ENCODE measurements at places on chromosomes 7 and 10.

DNA sequence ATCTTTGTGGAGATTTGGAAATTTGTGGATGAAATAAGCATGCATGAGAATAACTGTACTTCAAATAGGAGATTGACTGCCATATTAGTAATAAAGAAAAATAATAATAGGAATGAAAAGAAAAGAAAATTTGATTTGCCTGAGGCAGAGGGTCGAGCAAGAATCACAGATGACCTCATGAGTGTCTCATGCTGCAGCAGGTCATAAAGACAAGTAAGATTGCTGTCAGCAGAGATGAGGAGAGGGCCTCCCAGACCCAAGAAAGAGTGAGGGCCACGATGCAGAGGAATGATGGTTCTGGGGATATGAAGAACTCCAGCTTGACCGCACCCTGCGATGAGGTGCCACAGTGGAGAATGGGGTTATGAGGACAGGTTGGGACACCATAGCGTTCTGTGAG lies 39.2 kb downstream of the TOMM7 start:
- DNase-seq, result no peak

- no peak for DNase-seq
Observed at GRCh38 chr10:90125456-90126255, 424.3 kb downstream of the KIF20B start.

GRCh38 chr10:120538091-120538490 lies 81.1 kb downstream of the PLPP4 start:
- DNase-seq, result no peak

GRCh38 chr10:43039624-43040481 lies 37.0 kb upstream of the RET start:
- no peak for DNase-seq

DNA sequence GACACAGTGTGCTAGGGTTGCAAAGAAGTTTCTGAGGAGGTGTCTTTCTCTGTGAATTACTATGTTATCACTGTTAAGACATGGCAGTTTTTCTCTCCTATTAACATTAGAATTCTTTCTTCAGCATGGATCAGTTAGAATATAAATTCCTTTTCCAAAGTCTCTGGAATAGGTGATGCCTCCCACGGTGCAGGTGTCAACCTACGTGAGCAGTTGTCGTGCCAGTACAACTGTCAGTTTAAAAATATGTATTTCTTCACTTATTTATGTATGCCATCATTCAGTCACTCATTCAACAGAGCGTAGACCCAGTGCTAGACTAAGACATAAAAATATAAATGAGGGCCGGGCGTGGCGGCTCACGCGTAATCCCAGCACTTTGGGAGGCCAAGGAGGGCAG lies 83.5 kb downstream of the TACC2 start:
- no peak for DNase-seq

DNA sequence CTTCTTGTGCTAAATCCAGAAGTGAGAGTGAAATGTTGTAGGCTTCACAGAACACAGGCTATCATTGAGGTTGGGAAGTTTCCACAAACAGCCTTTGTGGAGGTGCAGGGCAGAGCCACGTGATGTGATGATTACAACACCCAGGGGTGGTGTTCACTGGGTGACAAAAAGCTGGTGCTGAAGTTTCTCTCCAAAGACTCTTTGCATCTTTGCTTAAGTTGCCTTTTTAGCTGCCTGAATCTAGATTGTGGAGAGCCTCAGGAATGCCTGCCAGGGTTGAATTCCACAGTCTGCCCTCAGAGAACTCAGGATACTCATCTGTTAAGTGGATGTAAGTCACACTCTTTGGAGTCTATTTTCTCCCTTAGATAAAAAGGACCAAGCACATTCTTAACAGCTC lies 56.3 kb downstream of the PLXNA4 start:
- DNase-seq, result peak; percentile 37

GRCh38 chr7:14385074-14385473 lies 395.6 kb upstream of the ETV1 start:
- DNase-seq, result peak; percentile 8

DNA sequence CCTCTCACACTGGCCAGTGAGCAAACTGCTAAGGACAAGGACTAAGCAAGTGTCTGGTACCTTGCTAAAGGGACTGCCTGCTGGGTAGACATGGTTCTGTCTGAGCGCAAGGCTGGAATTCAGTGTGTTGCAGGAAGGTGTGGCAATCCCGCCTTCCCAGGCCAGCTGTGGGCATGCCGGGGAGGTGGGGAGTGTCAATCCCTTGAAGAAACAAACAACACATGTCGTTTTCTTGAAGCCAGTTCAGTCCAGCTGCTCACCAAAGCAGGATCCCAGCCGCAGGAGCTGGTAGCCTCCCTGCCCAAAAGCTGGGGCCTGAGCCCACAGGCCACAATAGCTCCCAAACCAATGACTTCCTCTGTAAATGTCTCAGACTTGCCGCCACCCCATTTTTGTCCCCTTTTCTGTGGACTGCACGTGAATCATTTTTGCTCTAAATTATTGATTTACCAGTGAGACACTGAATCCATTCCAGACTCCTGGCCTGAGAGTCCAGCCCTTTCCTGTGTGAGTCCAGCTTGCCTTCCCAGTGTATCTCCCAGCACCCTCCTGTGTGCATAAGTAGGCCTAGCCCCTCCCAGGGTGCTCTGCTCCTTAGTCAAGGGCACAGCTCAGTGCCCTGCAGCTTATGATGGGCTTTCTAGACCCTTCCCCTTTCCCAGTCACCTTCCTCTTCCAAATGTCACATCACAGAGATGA lies 166.8 kb downstream of the RGS10 start:
- DNase-seq, result peak; percentile 74

DNA sequence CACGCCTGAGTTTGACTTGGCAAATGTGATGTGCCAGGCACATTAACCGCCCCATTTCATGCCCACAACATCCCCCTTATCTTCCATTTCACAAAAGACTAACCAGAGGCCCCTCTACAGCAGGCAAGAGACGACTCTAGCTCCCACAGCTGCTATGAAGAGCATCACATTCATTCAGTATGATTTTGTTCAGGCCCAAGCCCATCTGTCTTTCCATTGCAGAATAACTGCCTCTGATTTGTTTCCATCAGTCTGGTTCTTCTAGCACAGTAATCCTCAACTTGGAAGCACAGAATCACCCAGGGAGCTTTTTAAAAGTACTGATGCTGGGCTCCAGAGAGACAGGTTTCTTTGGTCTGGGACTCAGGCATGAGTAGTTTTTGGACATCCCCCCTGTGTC lies 169.7 kb downstream of the NEURL1 start:
- DNase-seq, result no peak

DNA sequence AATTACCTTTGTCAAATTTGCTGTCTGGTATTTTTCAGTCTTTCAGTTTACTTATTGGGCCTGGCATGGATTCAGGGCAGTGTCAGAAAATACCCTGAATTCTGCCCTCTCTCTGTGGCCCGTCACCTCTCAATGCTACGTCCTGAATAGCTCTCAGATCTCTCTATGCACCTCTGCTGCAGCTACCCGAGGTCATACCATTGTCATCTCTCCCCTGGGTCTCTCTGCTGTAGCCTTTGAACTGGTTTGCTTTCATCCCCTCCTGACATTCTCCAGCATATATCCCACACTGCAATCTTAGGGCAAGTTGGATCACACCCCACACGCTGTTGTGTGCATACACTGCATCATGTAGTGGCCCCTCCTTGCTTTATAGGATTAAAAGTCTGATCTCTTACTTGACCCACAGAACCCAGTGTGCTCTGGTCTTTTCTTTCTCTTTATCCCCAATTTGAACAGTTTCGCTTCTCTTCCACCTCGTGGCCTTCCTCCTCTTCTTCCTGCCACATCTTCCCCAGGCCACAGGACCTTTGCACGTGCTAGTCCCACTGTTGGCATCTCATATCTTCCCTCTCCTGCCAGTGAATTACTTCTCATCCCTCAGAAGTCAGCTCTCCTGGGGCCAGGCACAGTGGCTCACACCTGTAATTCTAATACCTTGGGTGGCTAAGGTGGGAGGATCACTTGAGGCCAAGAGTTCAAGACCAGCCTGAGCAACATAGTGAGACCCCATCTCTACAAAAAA lies 372.9 kb downstream of the GALNT17 start:
- no peak for DNase-seq

DNA sequence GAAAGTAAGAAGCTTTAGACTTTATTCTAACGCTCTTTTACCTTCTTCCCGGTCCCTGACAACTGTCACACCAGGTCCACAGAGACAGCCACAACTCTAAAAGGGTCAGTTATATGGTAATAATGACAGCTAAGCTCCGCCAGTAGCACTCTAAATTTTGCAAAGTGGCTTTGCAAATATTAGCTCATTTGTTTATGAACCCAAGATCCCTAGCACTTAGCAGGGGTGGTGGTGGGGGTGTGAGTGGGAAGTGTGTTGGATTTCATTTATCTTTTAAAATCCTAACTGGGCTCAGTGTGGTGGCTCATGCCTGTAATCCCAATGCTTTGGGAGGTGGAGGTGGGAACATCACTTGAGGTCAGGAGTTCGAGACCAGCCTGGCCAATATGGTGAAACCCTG lies 34.8 kb upstream of the SDK1 start:
- no peak for DNase-seq

DNA sequence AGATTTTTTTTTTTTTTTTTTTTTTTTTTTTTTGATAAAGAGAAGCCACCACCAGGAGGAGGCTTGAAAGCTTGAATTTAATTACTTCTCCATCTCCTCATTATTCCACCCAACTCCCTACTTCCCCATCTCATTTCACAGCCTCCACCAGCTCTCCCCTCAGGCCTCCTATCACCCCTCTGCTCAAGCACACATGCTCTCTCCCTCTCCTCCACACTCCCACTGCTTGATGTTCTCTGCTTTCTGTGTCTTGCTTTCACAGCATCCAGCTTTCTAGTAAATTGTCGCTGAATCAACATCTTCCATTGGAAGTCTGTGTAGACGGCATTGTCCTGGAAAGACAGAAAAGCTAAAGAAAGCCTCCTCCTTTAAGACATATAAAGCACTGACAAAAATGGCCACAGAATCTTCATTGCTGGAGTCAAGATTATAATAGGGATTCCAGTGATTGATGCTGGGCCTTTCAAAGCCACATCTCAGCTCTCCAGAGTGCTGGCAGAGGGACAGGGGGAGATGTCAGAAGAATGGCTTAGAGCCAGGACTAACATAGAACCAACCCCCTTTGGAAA lies 58.3 kb downstream of the DOCK4 start:
- no peak for DNase-seq

DNA sequence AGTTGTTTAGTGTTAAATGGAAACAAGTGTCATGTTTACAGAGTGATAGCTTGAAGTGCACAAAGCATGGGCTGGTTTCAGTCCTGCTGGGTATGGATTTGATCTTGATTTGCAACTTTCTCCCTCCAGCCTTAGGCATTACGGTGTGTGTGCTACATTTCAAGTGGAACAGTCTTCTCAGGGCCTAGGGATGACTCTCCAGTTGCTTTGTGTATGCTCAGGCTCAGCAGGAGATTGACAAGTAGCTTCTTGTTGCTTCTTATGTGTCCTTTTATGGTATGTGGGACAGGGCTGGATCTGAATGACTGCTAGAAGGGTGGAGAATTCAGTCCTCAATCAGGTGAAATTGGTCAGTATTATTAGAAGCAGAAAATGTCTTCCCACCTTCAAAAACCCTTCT lies 51.3 kb upstream of the PLEKHA1 start:
- DNase-seq, result no peak

DNA sequence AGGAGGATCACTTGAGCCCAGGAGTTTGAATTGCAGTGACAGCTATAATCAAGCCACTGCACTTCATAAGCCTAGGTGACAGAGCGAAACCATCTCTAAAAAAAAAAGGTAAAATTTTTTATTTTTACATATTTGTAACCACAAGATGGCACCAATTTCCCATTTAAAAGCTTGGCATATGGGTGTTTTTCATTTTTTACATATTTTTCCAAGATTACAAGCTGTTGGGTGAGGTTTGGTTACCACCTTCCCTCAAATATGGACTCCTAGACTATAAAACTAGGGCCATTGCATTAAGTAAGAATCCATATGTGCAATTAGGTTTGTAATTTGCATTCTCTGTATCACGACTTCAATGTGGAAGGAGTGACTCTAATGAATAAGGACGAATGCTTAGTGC lies 129.3 kb upstream of the ACBD5 start:
- DNase-seq, result no peak

DNA sequence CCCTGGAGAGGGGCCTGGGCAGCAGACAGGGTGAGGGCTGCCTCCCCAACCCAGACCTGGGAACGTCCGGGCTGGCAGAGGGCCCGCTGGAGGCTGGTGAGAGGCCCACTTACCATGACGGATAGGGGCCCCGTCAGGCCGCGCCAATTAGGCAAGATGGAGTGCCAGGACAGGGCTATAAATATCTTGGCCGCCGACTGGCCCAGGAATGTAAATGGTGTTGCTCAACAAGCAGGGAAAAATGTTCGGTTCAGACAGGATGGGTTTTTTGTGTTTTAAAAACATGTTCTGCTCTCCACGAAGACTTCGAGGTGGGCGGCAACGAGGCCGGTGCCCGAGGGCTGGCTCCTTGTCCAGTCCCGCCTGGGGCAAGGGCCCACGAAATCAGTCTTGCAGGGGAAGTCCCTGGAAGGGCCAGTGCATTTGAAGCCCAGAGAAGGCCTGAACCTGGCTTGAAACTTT lies 35.8 kb upstream of the ELN start:
- peak; percentile 91 for DNase-seq

DNA sequence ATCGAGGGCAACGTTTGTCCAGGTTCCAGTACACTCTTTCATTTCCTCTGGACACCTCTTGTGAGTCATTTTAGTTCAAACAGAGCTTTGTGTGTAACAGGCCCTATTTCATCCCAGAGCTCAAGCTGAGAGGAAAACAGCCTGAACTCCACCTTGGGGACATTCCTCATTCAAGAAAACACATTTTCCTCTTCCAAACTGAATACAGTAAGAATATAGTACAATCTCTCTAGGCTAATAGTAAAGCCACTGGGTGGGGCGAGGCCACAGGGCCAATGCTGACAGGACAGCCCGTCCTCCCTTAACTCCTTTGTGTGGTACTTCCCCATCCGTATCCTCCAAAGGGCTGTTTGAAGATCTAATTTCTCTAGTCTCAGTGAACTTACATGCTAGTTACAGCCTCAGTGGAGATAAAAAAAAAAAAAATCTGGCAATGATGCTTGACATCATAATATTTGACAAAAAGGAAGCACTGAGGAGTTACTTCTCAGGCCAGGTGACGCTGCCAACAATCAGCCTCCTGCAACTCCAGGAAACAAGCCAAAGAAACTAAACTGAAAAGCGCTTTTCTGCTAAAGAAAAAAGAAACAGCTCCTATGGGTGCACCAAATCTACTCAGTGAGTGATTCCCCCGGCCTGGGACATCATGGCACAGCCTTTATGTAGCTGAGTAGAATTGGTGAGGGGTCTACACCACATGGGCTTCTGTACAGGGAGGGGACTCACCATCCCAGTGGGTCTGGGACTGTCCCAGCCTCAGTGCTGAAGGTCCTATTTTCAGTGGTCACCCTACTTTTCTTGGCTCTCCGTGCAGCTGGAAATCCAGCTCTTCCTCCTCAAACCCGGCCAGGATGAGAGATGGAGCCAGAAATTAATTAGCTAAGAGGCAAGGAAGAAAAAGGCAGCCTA lies 238.2 kb upstream of the NEBL start:
- no peak for DNase-seq
